LHCN-M2 (cell line): ENCODE measurements at places on chromosomes 5 and 9. TPM values are rescaled to one million over a fixed set of nuclear protein-coding genes. Genes with fewer than 3 reads are reported as not detected.

GRCh38 chr5:145375521-145375920, 459.6 kb downstream of the PRELID2 start:
- DNase-seq: no peak

DNA sequence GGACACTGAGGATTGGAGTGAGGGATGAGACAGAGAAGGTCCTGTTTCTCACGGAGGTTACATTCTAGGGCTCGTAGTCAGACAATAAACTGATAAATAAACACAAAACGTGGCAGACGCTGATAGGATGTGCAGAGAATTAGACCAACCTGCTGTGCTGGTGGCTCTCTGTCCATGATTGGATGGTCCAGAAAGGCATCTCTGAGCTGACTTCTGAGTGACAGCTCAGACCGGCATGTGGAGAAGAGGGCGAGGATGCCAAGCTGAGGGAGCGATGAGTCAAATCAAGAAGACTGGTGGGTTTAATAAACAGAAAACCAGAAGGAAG, 132.3 kb upstream of the TAF11L2 start:
- no peak for DNase-seq

- DNase-seq: peak; percentile 96
Measured at GRCh38 chr9:116234081-116234480, 80.5 kb downstream of the PAPPA start.

- DNase-seq: no peak
Measured at GRCh38 chr9:33230756-33231622, 9.0 kb upstream of the SPINK4 start.

DNA sequence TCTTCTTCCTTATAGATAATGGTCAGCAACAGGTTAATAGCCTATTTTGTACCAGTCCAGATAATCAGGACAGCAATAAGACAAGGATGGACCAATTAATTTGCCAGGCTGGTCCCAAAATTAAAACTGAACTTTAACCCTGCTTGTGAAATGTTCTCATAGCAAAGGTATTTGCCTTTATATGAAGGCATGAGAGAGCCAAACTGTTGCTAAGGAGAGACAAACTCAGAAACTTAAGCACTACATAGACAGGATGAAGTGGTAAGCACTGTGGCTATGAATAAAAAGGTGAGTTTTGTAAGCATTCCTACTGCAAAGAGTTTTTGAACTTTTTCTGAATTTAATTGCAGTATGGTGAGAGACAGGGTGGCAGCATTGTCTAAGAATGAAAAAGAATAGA, 174.7 kb upstream of the PPP1R2B start:
- DNase-seq: no peak

DNA sequence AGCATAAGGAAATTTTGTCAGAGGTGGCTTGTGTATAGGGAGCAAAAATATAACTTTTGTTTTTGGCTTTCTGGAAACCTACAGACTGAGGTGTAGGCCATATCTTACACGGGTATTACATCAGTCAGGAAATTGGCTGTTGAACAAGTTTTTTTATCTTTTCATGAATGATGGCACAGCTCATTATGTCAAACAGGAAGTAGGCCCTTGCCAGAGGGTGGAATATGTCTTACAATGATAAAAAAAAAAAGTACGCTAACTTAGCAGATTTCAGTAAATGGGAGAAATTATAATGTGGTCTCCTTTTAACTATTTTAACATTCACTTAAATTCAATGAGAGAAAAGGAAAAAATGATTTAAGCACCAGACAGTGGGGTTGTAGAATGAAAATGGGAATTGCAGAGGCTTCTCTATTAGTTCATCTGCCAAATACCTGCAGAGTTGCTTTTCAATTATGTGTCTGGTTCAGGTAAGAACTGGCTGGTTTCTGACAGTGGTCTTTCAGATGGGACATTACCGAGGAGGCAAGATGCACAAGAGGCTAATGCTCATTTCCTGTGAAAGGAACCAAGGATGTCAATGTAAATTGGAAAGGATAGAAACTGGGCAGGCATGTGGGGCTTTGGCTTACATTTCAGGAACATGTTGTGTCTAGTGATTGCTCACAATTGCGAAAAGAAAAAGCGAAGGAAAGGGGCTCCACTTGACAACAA, 169.9 kb downstream of the NNT start:
- peak; percentile 37 for DNase-seq

The ASPN gene
- not detected in 2 replicates for total RNA-seq

The IRX4 gene
- total RNA-seq: not detected in 2 replicates

The IFNA10 gene
- total RNA-seq: not detected in 2 replicates
